ENCODE measurements at places on chromosomes 5 and 9. TPM values are rescaled to one million over a fixed set of nuclear protein-coding genes. Genes with fewer than 3 reads are reported as not detected.

IPPK gene
- 7.6 TPM for polyA plus RNA-seq

PHYHD1 gene
- polyA plus RNA-seq: 51.7 TPM

ARID3C gene
- polyA plus RNA-seq: 0.15 TPM

- DNase-seq: no peak
These were observed 55.1 kb downstream of the KIF4B start for GRCh38 chr5:155068616-155069100.

GRCh38 chr5:170405817-170406216 is 16.6 kb upstream of the KCNMB1 start:
- DNase-seq: no peak

DNA sequence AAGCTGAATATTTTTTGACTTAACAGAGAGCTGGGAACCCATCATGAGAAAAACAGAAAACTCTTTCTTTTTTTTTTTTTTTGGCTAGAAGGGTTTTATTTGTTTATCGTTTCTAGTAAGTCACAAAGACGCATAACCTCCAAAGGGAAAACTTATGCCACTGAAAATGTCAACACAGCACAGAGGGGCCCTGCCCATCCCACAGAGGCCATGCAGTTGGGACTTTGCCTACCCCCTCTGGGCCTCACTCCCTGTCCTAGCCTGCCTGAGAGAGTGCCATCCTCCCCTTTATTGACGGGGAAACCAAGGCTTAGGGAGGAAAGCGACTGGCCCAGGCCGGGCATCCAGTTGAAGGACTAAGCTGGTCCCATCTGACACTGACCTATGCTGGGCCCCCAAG is 74.7 kb downstream of the VAV2 start:
- DNase-seq: no peak
